ACHN (cell line): ENCODE measurements at places on chromosomes 6 and 20.

- no peak for DNase-seq
Measured at GRCh38 chr6:70112716-70113115, 190.2 kb downstream of the COL9A1 start.

GRCh38 chr6:25504661-25505060 lies 147.4 kb upstream of the SCGN start:
- DNase-seq, result no peak

DNA sequence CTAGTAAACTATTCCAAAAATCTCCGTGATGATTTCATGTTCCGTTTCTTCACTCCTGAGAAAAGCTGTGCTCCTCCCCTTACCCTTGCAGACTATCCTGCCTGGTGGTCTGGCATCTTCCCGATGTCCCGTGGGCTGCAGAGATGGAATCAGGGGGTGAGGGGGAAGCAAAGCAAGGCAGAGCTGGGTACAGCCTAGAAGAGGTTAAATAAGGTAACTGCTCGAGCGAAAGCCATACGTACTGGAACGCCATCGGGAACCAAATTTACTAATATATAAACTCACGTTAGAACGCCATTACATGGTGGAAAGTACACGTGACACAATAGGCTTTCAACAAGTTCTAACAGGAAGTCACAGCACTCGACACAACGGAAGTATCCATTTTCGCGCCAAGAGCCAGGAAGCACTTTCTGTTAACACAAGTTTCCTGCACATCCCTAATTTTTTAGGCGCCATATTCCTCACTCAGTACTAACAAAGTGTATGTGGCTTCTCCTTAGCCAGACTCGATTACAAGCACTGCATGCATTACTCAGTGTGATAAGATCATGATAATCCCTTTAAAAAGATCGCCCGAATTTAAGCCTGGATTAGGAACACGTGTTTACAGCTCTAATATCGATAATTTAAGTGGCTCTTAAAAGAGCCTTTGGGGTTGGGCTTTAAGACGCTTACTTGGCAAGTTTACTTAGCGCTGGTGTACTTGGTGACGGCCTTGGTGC lies 101.6 kb upstream of the PRSS16 start:
- DNase-seq, result peak; percentile 86

- DNase-seq, result peak; percentile 61
Measured at GRCh38 chr6:116561377-116562018, 7.9 kb downstream of the CALHM4 start.

GRCh38 chr6:163017801-163018200 lies 290.0 kb downstream of the PACRG start:
- no peak for DNase-seq

DNA sequence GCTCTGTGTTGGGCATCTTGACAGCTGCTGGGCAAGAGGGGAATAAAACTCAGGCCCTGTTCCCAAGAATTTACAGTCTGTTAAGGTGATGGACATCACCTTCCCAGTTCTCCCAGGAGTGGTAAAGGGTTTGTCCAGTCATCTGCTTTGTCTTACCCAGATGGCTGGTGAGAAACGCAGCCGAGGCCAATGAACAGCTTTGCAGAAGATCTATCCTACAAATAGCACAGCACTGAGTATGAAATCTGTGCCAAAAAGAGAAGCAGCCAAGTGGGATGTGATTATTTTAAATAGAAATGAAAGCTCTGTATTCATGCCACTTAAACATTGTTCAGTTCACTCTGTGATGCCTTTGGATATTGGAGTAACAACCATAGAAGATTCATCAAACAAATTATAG lies 132.7 kb upstream of the SLC22A16 start:
- DNase-seq, result no peak

- no peak for DNase-seq
Measured at GRCh38 chr20:19909725-19910124, 107.4 kb upstream of the NAA20 start.

- DNase-seq, result no peak
Measured at GRCh38 chr20:59701236-59701635, 96.9 kb downstream of the PHACTR3 start.

DNA sequence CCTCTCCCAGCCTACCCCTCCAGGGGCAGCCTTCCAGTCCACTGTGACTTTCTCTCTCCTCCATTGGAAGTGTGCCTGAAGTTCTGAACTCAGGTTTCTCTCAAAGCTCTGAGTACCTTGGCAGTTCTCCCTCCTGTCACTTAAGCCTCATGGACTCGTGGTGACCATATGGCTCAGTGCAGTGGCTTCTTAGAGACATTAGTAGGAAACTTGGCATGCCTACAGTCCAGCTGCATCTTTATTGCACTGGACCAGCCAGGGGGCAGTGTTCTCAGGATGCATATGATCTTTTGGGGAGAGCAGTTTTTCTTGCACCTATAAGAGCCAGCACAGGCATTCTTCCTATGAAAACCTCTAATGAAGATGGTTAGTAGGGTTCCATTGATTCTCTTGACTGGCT lies 47.5 kb upstream of the KCNK16 start:
- DNase-seq, result no peak

DNA sequence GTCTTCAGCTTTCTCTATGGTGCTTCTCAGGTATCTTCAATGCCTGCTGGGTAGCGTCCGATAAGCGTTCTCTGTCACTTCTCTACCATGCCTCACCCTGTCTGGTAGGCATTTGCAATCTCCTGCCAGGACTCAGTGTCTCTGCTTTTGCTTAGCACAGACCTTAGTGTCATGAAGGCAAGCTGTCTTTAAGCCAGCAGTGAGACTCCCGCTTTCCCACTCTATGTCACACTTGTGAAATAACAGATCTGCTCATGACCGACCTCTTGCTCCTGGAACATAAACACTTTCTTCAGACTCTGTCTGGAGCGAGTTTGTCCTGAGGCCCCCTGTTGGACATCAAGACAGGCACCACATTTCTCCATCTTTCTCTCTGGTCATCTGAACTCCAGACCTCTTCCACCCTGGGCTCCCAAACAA lies 17.0 kb downstream of the ADGRB3 start:
- no peak for DNase-seq

DNA sequence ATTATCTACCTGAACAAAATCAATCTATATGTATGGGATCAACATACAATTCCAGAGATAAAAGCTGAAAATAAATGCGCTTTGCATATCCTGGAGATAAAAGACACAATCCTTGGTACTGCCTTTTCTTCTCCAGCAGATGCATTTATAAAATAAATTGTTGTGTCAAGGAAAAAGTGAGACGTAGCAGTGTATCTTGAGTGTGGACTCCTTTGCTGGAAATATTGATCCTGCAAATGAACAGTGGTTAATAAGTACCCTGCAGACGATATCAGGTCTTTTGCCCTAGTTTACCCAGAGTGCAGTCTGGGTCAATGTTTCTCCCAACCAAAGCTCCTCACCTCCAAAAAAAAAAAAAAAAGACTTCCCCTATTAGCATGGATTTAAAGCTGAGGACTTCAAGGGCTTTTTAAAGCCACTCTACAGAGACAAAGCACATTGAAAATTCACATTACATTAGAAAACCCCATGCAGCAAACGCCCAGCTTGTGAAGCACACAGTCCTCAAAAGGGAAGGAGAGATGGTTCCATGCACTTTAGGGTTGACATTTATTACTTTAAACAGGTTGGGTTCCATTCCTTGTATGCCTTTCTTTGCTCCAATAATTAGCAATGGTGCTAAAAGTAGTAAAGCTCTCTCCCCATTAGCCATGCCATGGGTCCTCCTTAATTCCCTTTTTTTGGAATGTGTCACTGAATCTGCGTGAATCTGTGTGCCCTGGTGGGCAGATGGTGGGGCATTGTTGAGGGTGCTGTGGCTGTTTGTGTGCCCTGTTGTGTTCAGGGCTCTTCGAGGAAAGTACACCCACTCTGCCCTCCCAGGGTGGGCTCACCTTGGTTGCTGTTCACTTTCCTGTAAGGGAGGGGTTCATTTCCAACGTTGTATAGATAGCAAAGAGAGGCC lies 21.1 kb downstream of the FOXA2 start:
- DNase-seq, result no peak

GRCh38 chr6:41647061-41647511 lies 8.8 kb downstream of the MDFI start:
- DNase-seq, result no peak

- DNase-seq, result peak; percentile 65
Measured at GRCh38 chr6:26032340-26033084, 54.7 kb upstream of the HFE start.

DNA sequence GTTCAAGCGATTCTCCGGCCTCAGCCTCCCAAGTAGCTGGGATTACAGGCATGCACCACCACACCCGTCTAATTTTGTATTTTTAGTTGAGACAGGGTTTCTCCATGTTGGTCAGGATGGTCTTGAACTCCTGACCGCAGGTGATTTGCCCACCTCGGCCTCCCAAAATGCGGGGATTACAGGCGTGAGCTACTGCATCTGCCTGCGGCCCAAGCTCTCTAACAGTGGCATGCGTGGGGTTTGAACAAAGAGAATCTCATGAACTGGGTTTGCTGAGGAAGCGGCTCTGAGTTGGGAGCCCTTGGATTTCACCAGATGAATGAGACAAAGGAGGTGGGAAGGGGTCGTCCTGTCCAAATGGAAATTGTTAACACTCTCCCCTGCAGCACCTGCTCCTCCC lies 33.2 kb upstream of the CD83 start:
- no peak for DNase-seq
